Caco-2 (cell line): ENCODE measurements at places on chromosomes 2 and 18. TPM values are rescaled to one million over a fixed set of nuclear protein-coding genes. Genes with fewer than 3 reads are reported as not detected.

DNA sequence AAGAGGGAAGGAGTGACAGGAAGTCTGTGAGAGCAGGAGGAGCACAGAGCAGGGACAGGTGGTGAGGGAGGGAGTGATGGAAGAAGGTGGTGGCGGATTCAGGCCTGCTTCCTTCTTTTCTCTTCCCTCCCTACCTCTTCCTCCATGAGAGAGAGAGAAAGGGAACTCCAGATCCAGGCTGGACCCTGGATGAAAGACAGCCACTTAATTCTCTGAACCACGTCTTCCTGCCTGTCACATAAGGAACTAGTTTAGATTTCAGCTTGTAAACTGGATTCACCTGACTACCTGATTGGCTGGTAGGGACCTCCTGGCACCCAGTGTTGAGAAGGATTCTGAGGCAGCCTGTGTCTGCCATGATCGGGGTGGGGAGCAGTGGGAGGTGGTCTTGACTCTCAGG lies 48.9 kb downstream of the PAX8 start:
- peaks cover 71% of the 10 kb centered on the region for H3K4me1 ChIP-seq
- H3K4me3 ChIP-seq: no peak overlapping the region
- no peaks in the 10 kb centered on the region for H3K27me3 ChIP-seq
- H3K36me3 ChIP-seq: no peaks in the 10 kb centered on the region
- peak overlapping the region; percentile 97 for H3K27ac ChIP-seq

The CDK15 gene
- not detected in 2 replicates for total RNA-seq

DNA sequence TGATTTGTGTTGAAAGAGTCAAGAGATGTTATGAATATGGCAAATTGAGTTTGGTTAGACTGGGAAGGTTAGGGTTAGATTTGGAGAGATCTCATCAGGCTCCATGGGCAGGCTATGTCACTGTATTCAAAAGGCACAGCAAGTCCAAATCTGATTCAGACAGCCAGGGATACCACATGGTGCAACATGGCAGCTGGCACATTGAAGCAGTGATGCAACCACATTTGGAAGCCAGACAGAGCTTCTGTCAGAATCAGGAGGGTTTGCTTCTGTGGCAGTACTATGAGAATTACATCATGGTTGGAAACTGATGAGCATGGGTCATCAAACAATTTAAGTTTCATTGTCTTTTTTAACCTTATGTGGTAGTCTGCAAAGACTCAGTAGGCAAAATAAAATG lies 772.2 kb downstream of the SUCLG1 start:
- H3K4me3 ChIP-seq: no peak overlapping the region
- H3K27me3 ChIP-seq: no peaks in the 10 kb centered on the region
- no peaks in the 10 kb centered on the region for H3K4me1 ChIP-seq
- no peak overlapping the region for H3K27ac ChIP-seq
- no peak for DNase-seq
- H3K36me3 ChIP-seq: no peaks in the 10 kb centered on the region

DNA sequence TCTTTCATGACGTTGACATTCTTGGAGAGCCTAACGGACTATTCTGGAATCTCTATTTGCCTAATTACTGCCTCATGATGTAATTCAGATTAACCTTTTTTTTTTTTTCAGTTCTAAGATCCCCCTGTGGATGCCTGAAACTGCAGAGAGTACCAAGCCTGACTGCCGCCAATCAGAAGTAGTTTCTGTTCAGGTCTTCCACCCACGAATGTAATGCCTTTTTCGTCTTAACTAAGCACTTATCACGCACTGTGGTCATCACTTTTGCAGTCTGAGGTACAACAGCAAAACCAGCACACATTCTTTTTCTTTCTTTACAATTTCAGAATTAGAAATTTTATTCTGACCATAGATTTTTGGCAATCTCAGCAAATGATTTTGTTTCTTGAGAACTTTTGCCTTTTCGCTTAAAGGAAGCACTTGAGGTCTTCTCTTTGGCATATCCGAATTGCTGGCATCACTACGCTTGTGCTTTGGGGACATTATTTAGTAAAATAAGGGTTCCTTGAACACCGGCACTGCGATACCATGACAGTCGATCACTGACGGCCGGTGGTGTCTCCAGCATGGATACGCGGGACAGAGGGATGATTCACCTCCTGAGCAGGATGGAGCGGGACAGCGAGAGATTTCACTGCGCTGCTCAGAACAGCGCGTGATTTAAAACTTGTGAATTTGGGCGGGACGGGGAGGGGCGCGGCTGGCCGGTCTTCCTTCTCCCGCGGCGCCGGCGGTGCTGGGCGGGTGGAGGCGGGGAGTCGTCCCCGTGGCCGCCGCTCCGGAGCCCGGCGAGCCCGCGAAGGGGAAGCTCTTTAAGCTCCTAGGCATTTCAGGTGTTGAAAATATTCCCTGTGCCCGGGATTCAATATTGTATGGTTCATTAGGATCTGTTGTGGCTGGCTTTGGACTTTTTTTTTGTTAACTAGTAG lies 32.0 kb upstream of the GPR55 start:
- H3K36me3 ChIP-seq: no peaks in the 10 kb centered on the region
- peak; percentile 21 for DNase-seq
- H3K4me3 ChIP-seq: peak overlapping the region; percentile 19
- H3K4me1 ChIP-seq: peaks cover 12% of the 10 kb centered on the region
- H3K27me3 ChIP-seq: no peaks in the 10 kb centered on the region

GRCh38 chr2:15842758-15843666 lies 97.3 kb upstream of the MYCN start:
- no peaks in the 10 kb centered on the region for H3K36me3 ChIP-seq
- H3K4me1 ChIP-seq: peaks cover 35% of the 10 kb centered on the region
- H3K27ac ChIP-seq: peak overlapping the region; percentile 1
- H3K4me3 ChIP-seq: no peak overlapping the region
- H3K27me3 ChIP-seq: no peaks in the 10 kb centered on the region

The PLGLB1 gene
- 1.3 TPM in 1 of 2 replicates, not detected in the other for total RNA-seq

GRCh38 chr2:169254774-169255173 lies 107.6 kb downstream of the LRP2 start:
- no peak overlapping the region for H3K27ac ChIP-seq
- H3K27me3 ChIP-seq: no peaks in the 10 kb centered on the region
- H3K36me3 ChIP-seq: no peaks in the 10 kb centered on the region; the same call in 1 of the 2 replicates
- peaks cover 15% of the 10 kb centered on the region for H3K4me1 ChIP-seq
- no peak overlapping the region for H3K4me3 ChIP-seq

DNA sequence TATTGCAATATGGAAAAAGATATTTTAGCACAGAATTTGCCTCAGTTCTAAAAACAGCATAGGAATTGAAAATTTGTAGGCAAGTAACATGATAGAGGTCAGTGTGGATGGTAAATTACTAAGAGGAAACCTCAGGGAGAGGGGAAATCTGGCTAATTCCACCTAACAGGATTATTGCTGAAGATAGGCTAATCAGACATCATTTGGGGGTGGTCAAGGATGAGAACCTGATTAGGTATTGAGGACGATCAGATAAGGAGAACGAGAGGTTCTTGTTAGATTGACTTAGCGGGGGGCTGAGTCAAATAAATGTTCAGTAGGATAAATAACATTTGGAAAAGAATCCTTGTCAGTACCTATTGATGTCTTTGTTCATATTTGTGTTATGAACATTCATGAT lies 543.2 kb upstream of the LRRTM4 start:
- DNase-seq: no peak
- H3K27me3 ChIP-seq: no peaks in the 10 kb centered on the region
- H3K4me3 ChIP-seq: no peak overlapping the region

DNA sequence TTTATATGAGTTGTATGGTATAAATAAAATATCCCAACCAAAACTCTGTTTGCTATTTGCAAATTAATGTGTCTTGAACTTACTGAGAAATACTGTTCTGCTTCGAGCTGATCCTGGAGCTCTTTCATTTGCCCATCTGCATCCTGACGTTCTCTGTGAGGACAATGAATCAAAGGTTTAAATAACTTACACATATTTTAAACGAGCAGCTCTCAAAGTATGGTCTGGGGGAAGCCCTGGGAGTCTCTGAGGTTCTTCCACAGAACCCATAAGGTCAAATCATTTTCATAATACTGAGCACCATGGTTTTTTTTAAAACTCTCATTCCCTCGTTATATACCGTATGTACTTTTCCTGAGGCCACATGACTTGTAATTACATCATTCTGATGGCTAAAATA lies 46.7 kb downstream of the SLC66A3 start:
- H3K4me1 ChIP-seq: no peaks in the 10 kb centered on the region
- no peaks in the 10 kb centered on the region; the same call in none of the 2 replicates for H3K36me3 ChIP-seq
- no peak overlapping the region for H3K4me3 ChIP-seq
- no peak overlapping the region for H3K27ac ChIP-seq
- DNase-seq: no peak
